ENCODE measurements at places on chromosomes 7 and 10.

DNA sequence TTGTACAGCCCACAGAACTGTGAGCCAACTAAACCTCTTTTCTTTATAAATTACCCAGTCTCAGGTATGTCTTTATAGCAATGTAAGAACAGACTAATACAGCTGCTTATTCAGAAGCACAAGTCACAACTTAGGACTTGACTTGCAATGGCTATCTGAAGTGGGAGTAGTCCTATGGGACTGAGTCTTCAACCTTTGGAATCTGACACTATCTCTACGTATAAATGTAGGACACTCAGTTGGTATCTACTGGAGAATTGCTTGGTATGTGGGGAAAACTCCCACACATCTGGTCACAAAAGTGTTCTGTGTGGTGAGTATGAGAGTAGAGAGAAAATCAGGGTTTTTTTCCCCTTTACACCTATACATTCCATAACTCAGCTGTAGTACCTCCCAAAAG, 12.3 kb upstream of the PANK1 start:
- no peak for DNase-seq

- DNase-seq, result no peak
Measured at GRCh38 chr7:68247126-68247525, 1250.5 kb downstream of the TYW1 start.

GRCh38 chr7:152203095-152203494, 177.6 kb downstream of the GALNT11 start:
- DNase-seq, result no peak

GRCh38 chr7:22123139-22123538, 177.4 kb upstream of the CDCA7L start:
- no peak for DNase-seq

DNA sequence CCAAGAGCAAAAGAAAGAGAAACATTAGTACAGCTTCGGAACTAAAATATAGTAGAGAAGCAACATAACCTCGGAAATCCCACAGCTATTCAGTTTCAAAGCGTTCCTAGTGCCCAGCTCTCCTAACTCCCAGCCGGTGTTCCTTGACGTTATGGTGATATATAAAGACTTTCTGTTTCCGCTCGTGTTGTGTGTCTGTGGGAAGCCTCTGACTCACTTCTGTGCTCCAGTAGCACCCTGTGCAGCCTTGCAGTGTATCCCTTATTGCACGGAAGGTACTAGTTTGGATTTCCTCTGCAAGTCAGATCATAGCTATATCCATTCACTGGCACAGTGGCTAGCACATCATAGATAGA, 535 bp downstream of the ASAH2B start:
- DNase-seq, result peak; percentile 71

DNA sequence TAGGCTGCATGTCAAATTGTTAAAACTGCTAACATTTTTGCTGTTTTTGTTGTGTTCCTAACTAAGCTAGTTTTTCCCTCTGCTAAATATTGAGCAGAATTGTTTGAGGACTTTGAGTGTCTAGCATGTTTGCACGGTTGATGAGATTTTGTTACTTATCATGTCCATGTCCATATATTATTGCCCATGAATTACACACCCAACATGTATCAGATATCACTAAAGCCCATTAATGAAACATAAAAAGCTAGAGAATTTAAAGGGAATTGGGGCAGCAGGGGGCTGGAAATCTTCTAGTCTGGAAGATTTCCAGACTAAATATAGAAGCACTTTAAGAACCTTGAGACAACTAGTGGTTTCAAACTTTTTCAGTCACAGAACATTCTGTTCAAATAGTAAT, 197.7 kb downstream of the SNX10 start:
- no peak for DNase-seq

DNA sequence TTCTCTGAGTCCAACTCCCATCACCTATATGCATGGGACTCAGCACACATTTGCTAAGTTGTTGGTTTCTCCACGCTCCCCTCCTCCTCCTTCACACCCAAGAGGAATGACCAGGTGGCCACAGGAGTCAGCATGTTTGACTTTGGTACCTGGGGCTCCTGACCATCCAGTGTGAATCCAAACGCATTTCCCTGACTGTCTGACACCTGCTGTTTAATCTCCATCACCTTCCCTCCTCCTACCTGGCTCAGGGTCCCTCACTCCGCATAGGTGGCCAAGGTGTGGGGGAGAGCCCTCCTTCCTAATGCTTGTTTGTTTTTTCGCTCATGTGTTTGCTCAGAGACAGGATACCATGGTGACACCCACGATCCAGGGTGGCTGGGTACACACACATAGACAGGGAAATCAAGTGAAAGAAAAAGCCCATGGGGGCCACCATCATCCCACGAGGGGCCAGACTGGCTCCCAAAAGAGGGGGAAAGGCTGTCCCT, 194.9 kb downstream of the KCNMA1 start:
- no peak for DNase-seq

- DNase-seq, result no peak
Measured at GRCh38 chr10:133365461-133366129, 7.6 kb downstream of the ECHS1 start.

DNA sequence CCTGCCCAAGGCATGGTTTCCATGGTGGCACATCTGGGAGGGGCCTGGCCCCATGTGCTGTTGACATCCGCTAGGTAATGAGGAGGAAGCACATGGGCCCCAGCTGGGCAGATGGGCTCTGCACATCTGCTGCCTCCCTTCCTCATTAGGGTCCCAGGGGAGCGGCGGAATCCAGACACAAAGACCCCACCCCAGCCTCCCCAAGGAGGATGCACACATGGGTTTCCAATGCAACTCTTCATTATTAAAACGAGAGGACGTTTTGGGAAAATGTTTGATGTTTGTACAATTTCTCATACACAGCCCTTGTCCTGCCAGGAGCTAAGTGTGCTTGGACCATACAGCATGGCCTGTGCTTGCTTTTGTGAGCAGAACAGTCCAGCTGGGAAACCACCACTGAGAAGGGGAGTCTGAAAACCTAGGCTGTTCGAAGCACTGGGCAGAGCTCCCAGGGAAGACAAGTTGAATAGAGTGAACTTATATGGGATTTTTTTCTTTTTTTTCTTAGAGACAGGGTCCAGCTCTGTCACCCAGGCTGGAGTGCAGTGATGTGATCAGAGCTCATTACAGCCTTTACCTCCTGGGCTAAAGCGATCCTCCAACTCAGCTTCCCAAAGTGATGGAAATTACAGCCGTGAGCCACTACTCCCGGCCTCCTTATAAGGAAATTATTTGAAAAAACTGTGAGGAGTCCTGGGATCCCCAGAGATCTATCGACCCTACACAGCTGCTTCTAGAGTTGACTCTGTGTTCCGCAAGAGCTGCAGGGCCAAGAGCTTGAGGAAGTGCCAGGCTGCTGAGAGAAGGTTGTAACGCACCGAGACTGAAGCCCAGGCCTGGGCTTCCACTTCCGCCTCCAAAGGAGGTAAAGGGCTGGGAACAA, 23.4 kb downstream of the FAM107B start:
- no peak for DNase-seq

- no peak for DNase-seq
Measured at GRCh38 chr10:60726257-60726656, 52.0 kb upstream of the CDK1 start.

GRCh38 chr7:121278120-121279021, 50.4 kb upstream of the WNT16 start:
- DNase-seq, result peak; percentile 16

- no peak for DNase-seq
Measured at GRCh38 chr7:87218796-87219544, 562 bp downstream of the TMEM243 start.

DNA sequence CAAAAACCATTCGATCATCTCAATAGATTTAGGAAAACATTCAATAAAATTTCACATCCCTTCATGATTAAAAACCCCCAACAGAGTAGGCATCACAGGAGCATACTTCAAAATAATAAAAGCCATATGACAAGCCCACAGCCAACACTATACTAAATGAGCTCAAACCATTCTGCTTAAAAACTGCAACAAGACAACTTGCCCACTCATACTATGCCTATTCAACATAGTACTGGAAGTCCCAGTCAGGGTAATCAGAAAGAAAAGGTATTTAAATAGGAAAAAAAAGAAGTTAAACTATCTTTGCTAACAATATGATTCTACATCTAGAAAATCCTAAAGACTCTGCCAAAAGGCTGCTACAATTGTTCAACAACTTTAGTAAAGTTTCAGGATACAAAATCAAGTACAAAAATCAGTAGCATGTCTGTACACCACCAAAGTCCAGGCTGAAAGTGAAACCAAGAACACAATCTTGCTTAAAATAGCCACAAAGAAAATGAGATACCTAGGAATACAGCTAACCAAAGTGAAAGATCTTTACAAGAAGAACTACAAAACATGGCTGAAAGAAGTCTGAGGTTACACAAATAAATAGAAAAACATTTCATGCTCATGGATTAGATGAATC, 882.6 kb downstream of the GRM8 start:
- DNase-seq, result no peak

DNA sequence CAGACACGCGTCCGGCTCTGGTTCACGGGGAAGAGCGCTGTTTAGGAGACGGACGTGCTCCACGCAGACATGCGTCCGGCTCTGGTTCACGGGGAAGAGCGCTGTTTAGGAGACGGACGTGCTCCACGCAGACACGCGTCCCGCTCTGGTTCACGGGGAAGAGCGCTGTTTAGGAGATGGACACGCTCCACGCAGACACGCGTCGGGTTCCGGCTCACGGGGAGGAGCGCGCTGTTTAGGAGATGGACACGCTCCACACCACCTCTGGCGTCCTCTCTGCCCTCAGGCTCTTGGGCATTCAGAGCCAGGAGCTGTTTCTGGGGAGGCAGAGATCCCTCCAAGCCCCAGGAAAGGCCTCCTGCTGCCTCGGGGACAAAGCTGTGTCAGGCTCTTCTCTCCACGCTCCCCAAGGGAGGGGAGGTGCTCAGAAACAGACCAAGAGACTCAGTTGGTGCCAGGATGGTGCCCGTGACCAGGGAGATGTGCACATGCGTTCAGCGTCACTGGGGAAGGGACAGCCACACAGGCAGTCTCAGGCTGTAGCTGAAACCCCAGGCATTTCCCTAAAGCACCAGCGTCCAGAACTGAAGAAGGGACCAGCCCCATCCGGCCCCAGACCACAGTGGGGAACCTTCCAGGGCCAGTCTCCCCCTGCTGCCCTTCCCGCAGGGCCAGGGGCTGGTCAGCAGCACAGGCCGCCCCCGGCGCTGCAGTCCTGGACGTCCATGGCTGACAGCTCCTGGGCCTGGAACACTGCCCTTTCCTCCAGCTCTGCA, 175.6 kb downstream of the ELFN1 start:
- no peak for DNase-seq

- no peak for DNase-seq
Measured at GRCh38 chr10:111281516-111281915, 204.7 kb downstream of the ADRA2A start.

GRCh38 chr10:72272689-72273409, 875 bp upstream of the DDIT4 start:
- DNase-seq, result peak; percentile 83

DNA sequence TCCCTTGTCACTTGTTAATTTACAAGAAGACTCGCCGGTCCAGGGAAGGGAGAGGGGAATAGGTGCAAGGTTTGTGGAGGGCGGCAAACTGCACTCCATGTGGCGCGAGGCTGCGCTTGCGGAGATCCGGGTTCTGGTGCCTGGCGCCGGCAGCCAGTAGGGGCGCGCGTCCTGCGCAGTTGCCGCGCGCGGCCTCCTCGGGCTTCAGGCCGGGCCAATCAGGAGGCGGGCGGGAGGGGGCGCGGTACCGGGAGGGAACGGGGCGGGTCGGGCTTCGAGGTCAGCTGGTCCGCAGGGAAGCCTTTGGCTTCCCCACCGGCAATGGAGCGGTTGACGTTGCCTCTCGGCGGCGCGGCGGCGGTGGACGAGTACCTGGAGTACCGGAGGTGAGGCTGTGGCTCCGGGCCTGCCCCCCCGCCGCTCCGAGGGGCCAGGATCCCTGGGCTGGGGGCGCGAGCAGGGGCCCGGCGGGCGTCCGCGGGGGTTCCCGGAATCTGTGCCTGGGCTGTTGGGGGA, at the start of gene FAM221A:
Gene FAM221A, plus strand, starts transcription at position 302 of the 516 bp plus-strand sequence. Its CDS starts 20 bp downstream, at position 322.
- no peak for DNase-seq

- no peak for DNase-seq
Measured at GRCh38 chr10:16459423-16459939, 22.7 kb downstream of the PTER start.

DNA sequence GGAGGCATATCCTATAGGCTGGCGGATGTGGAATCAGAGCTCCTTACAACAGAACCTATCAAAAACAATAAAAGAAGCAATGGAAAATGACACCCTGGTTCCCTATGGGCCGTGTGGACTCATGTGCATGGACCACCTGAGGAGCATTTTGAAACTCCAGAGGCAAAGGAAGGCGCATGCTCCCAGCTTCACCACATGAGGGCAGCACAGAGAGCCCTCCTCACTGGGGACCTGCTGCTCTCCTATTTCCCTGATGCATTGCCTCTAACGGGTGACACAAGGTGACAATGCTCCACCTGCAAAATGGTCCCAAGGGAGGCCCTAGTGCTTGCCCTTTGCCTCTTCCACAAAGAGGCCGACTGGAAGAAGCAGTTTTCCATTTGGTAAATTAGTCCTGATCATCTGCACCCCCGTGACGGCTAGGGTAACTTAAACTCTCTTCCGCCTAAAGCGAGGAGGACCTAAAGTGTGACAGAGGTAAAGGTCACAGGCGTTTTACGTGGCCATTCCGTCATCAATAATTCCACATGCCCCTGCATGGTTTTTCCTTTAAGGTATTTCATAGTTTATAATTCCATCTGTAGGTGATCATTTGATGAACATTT, 67.7 kb downstream of the GPAM start:
- DNase-seq, result no peak

- no peak for DNase-seq
Measured at GRCh38 chr10:59337201-59337652, 25.1 kb downstream of the FAM13C start.

- DNase-seq, result no peak
Measured at GRCh38 chr7:47988496-47989386, 9.3 kb upstream of the HUS1 start.

DNA sequence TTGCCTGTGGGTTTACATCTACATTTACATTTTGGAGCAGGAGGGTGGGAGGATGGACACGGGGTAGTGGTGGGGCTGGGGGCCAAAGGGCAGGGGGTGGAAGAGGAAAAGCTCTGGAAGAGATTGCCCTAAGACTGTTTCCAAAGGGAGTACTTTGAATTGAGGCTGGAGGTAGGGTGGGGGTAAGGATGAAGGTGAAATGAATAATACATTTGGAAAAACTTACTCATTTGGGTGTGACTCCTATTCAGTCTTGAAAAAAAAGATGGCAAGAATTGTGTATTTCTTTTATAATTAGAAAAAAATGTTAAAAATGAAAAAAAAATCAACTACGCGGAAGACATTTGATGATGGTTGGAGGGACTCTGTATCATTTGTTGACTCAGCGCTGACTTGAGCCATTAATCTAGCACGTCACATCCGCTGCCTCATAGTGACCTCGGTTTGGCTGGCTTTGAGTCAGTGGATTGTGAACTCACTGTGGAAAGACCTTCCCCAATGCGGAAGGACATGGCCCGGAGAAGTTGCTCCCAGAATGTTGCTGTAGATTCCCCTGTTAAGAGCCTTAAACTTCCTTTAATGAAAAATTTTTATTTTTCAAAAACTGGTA, 2.8 kb downstream of the FAM180A start:
- DNase-seq, result peak; percentile 7

GRCh38 chr7:2266911-2267310, 24.9 kb downstream of the NUDT1 start:
- no peak for DNase-seq

Data from brain pericyte (primary cell).